ENCODE measurements at places on chromosomes 7 and 10.

GRCh38 chr7:10685040-10685439, 288.6 kb upstream of the PHF14 start:
- DNase-seq = no peak

GRCh38 chr10:133142523-133143199, 17.4 kb upstream of the KNDC1 start:
- no peak for DNase-seq

DNA sequence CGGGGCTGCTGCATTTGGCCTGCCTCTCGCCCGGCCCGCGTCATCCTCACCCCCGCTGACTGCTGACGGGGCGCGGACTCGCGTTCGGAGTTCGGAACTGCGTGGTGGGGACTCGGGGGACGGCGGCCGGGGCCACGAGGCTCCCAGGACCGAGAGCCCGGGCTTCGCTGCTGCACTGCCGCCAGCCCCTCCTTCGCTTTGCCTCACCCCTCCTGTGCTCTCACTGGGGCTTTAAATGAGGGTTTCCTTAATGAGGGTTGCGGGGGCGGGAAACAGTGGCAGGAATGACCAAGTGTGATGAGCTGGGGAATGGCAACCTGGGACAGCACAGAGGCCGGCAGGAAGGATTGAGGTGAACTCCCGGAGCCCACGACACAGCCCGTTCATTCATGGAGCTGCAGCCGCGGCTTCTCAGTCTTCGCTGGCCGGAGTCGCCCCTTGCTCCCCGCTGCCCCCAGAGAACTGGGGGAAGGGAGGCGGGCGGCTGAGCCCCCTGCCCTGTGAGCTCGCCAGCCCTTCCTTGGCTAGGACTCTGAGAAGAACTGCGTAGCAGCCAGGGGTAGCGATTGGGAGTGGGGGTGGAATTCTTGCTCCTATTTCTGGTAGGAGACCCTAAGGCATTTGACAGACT, 1.5 kb upstream of the LRRC4 start:
- DNase-seq = peak; percentile 48

GRCh38 chr10:44030132-44030531, 354.8 kb downstream of the CXCL12 start:
- DNase-seq = no peak

DNA sequence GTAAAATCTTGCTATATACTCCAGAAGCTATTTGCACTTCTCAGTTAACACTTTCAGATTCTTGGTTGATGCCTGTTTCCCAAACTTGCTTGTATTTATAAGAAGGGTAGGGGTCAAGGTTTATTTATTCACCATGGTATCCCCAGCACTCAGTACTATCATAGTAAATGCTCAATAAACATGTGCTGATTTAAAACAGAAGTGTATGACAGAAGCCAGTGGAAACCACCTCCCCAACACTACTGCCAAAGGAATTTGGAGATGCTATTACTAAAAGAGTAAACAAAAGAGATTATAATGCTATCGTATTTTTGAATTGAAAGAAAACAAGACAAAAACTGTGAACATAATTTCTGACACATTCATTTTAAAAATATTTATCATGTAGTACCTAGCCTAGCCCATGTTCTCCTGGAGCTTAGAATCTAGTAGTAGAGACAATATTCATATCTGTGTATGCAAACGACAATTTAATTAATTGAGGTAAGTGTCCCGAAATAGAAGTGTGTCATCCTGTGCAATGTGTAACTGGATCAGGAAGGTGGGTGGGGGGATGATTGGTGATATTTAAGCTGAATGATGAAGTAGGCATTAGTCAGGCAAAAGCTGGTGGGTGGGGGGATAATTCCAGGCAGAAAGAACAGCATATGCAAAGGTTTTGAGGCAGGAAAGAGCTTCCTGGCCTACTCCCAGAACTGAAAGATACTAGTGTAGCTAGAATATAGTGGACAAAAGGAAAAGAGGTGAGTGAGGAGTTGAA, 77.5 kb downstream of the HGF start:
- no peak for DNase-seq

- peak; percentile 12 for DNase-seq
Measured at GRCh38 chr10:86331861-86332260, 34.7 kb downstream of the GRID1 start.

DNA sequence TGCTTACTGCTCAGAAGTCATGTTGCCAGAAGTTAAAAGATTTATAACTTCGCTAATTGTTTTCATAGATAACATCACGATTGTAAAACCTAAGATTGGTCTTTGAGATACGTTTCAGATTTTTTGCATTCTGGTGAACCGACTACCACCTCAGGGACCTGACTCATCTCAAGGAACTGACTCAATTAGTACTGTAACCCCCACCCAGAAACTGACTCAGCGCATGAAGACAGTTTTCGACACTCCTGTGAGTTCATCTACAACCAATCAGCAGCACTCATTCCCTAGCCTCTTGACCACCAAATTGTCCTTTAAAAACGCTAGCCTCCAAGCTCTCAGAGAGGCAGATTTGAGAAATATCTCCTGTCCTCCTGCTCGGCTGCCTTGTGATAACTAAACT, 72.3 kb downstream of the ELMO1 start:
- DNase-seq = no peak

GRCh38 chr7:144656965-144657517, 178.8 kb downstream of the TPK1 start:
- no peak for DNase-seq

GRCh38 chr7:32462977-32463376, 27.2 kb downstream of the LSM5 start:
- no peak for DNase-seq

DNA sequence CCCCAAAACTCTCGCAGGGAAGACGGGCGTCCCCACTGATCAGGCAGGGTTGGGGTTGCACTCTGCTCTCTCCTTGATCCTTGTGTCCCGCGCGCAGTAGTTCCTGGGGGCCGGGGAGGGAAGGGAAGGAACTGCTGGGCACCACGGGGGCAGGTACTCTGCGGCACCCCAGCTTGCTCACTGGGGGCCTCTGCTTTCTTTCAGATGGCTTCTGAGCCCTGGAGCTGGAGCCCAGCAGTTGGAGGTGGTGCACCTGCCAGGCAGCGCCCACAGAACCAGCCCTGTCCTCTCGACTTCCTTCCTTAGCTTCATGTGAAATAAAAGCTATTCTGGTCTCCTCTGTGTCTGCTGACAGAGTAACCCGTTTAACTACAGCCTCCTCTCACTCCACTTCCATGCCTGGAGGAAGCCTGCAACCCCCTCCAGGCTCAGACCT, 12.2 kb downstream of the PLAC9 start:
- no peak for DNase-seq

DNA sequence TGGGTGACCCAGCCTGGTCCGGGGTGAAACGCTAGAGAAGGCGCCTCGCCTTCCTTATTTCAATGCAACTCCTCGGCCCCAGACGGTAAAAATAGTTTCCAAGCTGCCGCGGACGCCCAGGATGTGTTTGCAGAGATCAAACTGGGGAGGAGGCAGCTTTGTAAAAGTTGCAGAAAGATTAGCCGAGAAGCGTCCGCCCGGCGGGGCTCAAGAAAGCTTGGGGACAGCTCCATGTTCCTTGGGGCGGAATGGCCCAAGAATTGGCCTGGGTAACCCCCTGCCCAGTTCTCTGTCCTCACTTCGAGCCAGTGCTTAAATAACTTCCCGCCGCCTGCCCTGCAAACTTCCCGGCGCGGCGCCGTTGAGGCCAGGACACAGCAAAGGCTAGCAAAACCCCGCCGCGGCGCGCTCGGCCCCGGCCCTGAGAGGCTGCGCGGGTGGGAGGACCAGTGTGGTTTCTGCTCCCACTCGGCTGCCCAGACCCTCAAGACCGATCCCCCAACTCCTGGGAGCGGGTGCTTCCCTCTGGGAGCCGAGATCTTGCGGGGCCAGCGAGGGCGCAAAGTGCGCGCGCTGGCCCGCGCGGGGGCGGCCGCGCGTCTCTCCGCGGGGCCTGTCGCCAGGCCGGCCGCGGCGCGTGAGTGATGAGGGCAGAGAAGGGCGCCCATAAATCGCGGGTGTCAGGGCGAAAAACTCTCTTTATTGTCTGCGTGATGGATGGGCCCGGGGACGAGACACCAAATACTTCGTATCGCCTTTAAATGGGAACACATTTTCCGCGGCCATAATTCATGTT, 6.3 kb upstream of the ZNF503 start:
- DNase-seq = no peak

GRCh38 chr7:149569025-149569725, 71.6 kb upstream of the ZNF746 start:
- no peak for DNase-seq

GRCh38 chr7:16739863-16740622, 13.5 kb upstream of the TSPAN13 start:
- DNase-seq = no peak

DNA sequence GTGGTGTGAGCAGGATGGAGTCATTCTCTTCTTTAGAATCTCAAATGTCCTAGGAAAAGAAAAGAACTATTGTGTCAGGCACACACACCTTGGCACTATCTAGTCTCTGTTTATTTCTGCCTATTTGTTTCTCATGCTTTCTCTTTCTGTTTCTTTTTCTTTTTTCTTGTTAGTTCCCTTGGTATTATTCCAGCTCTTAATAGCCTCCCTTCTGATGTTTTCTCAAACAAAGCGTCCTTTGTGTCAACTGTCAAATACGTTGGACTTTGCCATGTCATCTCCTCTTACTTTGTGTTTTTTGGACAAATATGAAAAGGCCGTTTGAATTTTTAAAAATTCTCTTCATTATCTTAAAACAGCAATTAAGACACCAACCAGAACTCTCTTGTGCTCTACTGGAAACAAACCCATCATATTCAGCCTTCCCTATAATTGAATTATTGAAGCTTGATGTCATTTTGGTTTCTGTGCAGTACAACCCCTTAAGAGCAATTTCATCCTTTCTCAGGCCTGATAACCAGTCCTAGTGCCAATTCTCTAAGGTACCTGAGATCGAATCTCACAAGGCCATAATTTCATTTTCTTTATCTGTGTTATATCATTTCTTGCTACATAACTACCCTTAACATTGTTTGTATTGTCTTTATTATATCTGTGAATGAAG, 497.8 kb upstream of the NRP1 start:
- no peak for DNase-seq

DNA sequence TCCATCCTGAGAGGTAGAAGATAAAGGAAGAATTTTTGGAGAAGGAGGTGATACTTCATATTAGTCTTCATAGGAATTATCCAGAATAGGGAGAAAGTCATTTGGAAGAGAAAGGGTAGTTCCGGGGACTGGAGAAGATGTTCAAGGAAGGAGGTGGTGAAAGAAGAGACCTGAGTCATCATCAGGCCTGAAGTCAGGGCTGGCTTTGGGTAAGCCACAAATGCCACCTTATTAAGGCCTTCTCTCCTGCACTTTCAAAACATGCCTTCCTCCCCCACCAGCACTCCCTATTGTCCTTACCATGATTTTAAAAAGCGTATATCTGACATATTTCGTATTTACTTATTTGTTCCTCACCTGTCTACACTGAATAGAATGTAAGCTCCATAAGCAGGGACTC, 112.2 kb upstream of the LRGUK start:
- DNase-seq = no peak

DNA sequence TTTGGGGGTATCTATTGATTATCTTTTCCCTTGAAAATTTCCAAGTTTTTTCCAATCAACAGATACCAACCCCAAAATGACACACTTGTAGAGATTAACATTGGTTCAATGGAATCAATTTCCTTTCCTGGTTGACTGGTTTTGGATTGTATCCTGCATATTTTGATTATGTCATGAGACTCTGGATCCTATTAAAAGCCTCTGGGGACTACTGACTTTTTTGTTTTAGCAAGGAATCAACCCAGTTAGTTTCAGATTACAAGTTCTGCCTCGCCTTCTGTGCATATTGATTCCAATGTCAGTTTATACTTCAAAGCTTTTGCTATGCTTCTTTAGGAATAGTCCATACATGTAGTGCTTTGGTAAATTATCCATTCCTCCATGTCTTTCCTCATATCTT, 29.2 kb downstream of the COPG2 start:
- no peak for DNase-seq

GRCh38 chr10:90413196-90413595, 444.6 kb downstream of the HTR7 start:
- DNase-seq = no peak

DNA sequence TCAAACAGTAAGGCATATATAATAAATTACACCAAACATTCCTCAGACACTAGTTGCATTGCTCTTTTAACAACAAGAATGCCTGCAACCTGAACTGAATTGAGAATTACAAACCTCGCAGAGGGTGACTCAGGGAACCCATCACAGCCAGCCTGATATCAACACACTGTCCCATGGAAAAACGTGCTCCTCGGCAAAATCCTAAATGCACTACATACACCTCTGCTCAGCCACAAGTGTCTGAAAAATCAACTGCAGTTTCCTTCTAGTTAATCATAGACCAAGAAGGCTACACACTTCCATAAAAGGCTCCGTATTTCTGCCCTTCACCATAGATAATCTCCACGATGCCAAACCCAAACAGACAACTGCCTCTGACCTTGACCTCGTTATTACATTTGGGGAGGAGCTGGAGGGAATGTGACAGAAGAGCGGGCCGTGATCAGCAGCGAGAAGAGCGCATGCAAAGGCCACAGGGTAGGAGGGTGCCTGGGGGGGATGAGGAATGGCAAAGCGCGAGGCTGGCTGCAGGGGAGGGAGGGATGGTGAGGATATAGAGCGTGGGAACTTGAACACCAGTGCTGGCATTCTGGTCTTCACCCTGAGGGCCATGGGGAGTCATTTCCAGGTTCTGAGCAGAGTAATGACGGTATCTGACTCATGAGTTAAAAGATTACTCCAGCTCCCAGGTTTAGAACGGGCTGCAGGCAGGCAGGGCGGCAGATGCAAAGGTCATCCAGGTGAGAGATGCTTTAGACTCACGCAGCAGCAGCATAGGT, 201.9 kb upstream of the FRMD4A start:
- DNase-seq = no peak

- no peak for DNase-seq
Measured at GRCh38 chr7:46212425-46213153, 291.5 kb upstream of the IGFBP3 start.

- no peak for DNase-seq
Measured at GRCh38 chr10:113213035-113213434, 263.0 kb downstream of the TCF7L2 start.

DNA sequence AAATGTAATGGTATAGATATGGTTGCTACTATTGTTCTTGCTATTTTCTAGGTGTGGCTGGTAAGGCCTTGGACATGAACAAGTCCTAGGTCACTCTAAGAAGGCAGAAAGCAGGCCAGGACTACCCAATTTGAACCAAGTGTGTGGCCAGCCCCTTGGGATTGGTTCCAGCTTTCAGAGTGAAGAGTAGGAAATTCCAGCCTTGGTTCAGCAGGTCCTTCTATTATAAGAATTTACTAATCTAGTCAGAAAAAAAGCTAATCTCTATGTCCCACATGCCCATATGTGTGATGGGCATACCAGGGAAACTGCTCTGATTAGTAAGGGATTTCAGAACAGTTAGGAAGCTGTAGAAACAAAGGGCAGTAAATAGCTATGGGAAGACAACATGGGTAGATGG, 7.8 kb upstream of the TARP start:
- no peak for DNase-seq

- DNase-seq = no peak
Measured at GRCh38 chr7:127618775-127619174, 833 bp upstream of the PAX4 start.

- DNase-seq = no peak
Measured at GRCh38 chr10:79982362-79982800, 33.5 kb upstream of the SFTPD start.
